ENCODE measurements at places on chromosomes 13 and 19. TPM values are rescaled to one million over a fixed set of nuclear protein-coding genes. Genes with fewer than 3 reads are reported as not detected.

DNA sequence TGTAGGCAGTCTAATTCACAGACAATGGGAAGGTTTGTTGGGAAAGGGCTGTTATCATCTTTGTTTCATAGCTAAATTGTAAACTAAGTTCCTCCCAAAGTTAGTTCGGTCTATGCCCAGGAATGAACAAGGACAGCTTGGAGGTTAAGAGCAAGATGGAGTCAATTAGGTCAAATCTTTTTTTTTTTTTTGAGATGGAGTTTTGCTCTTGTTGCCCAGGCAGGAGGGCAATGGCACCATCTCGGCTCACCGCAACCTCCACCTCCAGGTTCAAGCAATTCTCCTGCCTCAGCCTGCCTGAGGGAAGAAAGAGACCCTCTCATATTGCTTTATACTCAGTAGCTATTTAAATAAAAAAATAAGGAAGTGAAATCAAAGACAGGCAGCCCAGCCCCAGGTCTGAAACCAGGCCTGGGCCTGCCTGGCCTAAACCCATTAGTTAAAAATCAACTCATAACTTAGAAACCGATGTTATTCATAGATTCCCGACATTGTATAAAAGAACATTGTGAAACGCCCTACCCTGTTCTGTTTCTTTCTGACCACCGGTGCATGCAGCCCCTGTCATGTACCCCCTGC, 297.4 kb upstream of the SGCG start:
- no peak for ATAC-seq

- peak; percentile 32 for ATAC-seq
Measured at GRCh38 chr19:18939922-18940768, 872 bp downstream of the HOMER3 start.

C19orf81 gene
- not detected for total RNA-seq

APLP1 gene
- 349 TPM for total RNA-seq

DAND5 gene
- 0.14 TPM for total RNA-seq

IQCN gene
- total RNA-seq = 2.2 TPM
